ENCODE measurements at places on chromosomes 7 and 10.

DNA sequence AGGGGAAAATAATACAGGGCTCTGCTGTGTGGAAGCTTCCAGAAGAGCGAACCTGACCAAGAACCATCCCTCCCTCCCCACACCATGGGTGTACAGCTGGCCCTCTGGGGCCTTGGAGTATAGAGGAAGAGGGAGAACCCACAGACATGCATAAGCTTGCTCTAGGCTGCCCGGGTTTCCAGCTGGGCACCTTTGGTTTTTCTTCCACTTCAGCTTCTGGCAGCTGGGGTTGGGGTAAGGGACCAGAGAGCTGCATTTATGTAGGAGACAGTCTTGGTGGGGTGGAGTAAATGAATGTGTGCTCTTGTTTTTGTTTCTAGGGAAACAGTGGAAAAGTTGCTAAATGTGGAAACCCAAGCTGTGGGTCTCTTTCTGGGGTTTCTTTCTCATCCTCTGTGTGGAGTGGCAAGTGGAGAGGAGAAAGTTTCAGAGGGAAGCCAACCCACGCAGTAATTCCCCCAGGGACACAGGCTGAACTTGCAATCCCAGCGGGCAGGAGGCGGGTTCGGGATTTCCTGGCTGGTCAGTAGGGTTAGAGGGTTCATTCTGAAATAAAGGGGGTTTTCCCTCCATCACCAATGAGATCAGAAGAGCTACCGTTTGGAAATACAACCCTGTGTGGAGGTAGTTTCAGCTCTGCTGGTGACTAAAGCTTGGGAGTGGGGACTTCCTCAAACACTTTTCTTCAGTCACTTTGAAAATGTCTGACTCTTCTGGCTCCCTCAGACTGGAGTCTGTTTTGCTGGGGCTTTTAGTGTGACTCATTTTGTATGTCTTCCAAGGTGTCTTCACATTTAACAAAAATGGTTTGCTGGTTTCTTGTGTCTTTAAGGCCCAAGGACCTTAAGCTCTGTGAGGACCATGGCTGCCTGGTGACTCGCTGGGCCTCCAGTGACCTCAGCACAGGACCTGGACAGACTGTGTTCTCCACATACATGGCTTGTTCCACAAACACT lies 22.2 kb upstream of the SRGN start:
- no peak for DNase-seq

- no peak for DNase-seq
Observed at GRCh38 chr10:97796651-97797050, 24.9 kb upstream of the SFRP5 start.

DNA sequence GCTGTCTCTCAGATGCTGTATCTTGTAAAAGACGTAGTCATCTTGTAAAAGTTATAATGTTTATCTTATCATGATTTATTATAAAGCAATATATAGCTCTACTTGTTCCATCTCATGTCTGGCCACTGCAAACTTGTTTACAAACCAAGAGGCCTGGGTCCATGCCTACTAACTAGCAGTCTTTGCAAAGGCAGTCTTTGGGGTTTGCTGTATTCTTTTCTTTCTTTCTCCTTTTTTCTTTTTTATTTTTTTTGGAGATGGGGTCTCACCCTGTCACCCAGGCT lies 272.6 kb downstream of the GATA3 start:
- DNase-seq: no peak

DNA sequence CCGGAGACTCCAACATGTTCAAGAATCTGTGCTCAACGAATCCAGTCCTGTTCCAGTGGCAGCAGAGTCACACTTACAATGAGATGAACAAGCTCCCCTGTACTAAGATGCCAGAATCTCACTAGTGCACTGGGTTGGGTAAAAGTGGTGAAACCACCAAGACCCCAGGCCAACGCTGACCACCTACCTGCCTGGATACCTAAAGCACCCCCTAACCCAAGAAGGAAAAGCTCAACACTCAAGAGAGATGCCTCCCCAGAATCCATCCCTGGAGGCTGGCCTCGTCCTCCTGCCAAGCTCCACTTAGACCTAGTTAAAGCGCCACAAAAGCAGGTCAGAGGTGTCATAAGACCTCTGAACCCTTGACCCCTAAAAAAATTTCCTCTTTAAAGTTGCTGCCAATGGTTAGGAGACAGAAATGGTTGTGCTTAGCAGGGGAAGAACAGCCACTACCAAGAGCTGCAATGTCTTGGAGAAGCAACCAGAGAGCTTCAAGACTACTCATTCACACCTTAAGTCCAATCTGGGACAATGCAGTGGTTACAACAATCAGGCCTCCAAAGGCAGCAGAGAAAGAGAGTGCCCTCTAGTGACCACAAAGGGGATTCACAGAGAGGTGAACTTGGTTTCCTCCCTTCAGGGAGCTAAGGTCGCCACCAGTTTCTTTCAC lies 94.6 kb upstream of the MACROH2A2 start:
- DNase-seq: peak; percentile 84

GRCh38 chr10:98419469-98420261 lies 4.7 kb upstream of the PYROXD2 start:
- DNase-seq: no peak

DNA sequence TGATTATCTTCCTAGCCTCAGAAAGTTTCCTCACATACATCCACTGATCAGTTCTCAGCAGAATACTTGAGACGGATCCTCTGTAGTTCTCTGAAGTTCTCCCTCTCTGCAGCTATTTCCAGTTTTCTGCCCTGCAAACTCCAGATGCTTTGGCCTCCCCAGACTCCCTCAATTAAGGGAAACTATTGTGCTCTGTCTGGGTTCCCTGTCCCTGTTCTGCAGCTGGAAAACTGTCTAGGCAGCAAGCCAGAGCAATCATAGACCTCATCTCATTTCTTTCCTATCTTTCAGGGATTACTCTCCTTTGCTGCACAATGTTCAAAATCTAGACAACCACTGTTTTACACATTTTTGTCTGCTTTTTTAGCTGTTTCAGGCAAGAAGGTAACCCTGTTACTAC lies 9.2 kb downstream of the MICU1 start:
- DNase-seq: no peak

DNA sequence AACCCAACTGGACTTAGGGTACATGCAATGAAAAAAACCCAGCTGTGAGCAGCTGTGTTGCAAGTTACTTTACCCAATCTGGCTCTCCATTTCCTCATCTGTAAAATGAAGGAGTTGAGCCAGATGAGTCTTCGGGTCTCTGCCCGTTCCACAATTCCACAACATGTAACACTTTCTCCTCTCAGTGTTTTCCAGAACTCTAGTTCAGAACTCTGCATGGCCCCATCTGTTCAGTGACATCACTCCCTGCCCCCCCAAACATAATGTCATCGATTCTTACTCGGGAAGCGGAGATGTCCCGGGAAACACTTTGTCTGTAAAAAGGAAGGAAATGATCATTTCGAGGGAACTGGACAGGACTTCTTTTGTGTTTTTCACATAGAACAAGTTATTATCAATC lies 2.5 kb downstream of the SH3PXD2A start:
- no peak for DNase-seq

- DNase-seq: peak; percentile 93
Observed at GRCh38 chr7:63925626-63926460, 72.8 kb upstream of the ZNF722 start.

- DNase-seq: no peak
Observed at GRCh38 chr7:8134089-8134733, 127.8 kb downstream of the ICA1 start.

GRCh38 chr7:125025620-125026019 lies 96.0 kb upstream of the POT1 start:
- DNase-seq: no peak

DNA sequence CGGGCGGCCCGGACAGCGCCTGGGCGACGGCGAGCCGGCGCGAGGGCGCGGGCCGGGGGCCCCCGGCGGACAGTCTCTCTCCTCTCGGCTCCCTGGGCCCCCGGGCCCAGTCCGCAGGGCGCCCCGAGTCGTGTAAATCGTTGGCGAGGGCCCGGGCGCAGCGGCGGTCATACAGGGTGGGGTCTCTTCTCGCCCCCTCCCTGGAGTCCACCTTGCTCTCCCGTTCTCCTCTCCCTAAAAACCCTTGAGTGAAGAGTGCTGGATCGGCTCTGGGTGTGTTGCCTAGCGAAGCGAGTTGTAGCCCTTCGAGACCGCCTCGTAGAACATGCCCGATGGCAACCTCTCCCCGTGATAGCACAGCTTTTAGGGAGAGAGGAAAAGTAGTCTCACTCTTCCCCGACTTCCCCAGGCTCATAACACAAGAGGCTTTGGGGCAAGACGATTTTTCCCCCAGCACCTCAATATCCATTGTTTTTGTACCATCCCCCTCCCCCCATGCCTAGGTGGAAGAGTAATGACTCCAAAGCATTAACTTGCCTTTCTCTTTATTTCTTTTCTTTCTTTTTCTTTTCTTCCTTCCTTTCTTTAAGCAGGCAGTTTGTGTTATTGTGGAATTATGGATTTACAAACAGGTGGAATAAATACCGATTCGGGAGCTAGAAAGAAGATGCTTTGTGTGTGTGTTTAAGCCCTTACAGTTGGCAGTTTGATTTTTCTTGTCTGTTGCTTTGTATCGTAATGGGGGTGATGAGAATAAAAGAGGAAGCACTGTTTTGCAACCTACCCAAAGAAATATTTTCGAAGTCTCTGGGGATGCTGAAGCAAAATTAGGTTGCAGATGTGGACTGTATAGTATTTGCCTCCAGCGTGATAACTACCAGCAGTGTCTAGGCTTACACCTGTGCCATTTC lies 822 bp downstream of the SHOC2 start:
- peak; percentile 20 for DNase-seq

DNA sequence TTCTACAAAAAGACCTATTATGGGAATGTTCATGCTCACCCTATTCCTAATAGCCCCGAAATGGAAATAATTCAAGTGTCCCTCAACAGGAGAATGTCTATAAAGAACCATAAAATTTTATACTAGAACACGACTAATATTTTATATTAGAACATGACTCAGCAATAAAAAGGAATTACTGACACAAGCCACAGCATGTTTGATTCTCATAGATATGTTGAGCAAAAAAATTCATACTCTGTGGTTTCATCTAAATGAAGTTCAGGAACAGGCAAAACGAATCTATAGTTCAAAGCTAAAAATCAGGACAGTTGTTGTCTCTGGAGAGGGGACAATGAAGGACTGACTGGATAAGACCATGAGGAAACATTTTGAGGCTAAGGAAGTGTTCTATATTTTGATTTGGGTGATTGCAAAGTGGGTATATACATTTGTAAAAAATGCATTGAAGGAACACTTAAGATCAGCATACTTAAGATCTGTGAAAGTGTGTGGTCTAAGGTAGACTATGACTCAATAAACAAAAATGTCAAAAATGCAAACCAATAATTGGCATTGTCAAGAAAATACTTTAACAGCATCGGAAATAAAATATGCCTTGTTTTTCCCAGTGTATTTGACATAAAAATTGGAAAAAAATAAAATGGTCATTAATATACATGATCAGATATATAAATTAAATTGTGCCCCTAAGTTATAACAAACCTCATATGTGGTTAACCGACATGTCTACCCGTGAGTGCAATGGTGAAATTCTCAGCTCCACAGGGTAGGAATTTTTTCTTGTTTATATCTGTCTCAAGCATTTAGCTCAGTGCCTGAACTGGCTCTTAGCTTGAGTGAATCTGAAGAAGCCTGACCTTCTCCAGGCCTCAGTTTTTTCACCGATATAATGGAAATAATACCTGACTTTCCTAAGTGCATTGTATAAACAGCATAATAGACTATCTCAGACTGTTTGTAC lies 124.9 kb upstream of the CTTNBP2 start:
- peak; percentile 28 for DNase-seq

GRCh38 chr7:80263333-80263732 lies 128.7 kb downstream of the GNAI1 start:
- DNase-seq: no peak

DNA sequence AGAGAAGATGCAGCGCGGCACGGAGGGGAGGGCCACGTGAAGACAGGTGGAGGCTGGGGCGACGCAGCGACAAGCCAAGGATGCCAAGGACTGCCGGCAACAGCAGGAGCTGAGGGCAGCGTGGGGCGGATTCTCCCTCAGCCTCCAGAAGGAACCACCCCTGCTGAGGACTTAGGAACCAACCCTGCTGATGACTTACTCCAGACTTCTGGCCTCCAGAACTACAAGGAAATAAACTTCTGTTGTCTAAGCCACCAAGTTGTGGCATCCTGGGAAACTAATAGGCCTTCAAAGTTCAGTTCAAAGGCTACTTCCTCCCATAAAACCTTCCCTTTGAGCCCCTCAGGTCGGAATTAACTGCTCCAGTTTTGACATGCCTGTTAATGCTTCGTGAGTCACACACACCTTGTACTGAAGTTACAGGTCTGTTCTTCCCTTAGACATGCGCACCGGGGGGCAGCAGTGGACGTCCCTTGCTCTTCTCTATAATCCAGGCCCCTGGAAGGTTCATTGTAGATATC lies 88.4 kb upstream of the RHEB start:
- DNase-seq: no peak

DNA sequence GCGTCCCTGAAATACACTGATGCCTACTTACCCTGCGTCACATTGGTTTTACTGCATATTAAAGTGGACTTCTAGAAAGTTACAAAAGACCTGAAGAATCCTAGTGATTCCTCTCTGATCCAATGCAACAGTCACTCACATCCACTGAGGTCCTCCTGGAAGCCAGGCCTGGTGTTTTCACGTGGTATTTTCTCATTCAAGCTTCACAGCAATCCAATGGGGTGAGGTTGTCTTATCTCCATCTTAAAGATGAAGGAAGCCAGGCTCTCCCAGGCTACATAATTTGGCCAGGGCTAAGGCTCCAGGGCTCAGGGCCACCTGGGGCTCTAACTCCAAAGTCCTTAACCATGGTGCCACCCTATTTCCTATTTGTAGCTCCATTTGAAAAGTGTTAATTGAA lies 126.3 kb upstream of the SFMBT2 start:
- DNase-seq: no peak

DNA sequence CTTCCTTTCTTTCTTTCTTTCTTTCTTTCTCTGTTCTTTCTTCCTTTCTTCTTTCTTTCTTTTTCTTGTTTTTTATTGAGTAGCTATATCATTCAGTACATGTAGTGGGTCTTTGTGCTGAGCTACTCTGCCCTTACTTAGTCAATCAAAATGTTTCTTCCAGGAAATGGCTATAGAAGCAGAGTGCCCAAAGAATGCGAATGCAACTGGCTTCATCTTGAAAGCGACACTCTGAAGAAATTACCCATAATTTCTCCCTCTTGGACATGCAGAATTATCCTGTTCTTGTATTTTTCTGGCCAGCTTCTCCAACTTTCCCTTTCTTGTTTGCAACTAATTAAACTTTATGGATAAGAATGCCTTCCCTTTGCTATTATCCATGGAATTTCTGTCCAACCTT lies 441.5 kb downstream of the MAGI2 start:
- no peak for DNase-seq

- DNase-seq: no peak
Observed at GRCh38 chr7:44258865-44259546, 58.2 kb downstream of the YKT6 start.

GRCh38 chr10:12819071-12819470 lies 182.4 kb downstream of the CCDC3 start:
- DNase-seq: no peak

DNA sequence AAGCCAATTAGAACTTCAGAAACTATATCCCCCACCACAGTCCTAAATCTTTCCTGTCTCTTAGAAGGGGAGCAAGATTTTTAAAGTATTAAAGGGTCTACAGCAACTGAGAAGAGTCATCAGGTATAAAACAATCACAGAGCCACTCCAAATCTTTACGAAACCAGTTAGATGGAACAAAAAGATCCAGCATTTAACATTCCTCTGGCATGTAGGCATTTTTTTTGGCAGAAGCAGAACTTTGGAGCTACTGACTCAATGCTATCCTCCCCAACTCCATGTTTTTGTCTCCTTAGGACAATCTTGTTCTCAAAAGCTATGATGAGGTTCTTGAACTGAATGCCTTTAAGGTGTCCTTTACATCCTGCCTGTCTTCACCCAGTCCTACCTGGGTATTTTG lies 333.3 kb downstream of the PRPF18 start:
- DNase-seq: no peak

GRCh38 chr7:114620208-114620607 lies 205.6 kb downstream of the FOXP2 start:
- DNase-seq: no peak
